Right renal pelvis (tissue), 4 donors: ENCODE measurements at places on chromosomes 6 and 20. TPM values are rescaled to one million over a fixed set of nuclear protein-coding genes. Genes with fewer than 3 reads are reported as not detected.

SPTLC3 gene
- polyA plus RNA-seq = 20.1 TPM

HSPA12B gene
- polyA plus RNA-seq = 13.3 TPM

JAG1 gene
- 203 TPM for polyA plus RNA-seq

BEND6 gene
- polyA plus RNA-seq = 5.9 TPM

CLPSL2 gene
- polyA plus RNA-seq = 0.40 TPM

TFEB gene
- 11.5 TPM for polyA plus RNA-seq

- no peak for DNase-seq
Measured at GRCh38 chr6:18330548-18331081, 56.5 kb upstream of the RNF144B start.

DNA sequence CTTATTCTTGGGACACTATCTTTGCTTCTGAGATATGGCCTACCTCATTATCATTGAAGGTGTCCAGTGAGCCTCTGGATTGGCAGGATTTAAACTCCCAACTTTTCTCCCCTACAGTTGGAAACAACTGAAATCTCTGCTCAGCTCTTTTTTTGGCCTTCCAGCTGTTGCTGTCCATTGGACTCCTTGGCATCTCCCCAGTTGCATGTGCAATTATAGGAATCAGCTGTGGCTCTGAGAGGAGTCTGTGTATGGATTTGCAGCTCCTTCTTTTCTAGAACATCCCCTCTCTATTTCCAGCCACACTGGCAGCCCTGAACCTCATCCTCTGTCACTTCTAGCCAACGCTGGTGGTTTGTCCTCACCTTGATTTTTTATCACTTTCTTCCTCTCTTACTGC lies 21.2 kb downstream of the RAB22A start:
- DNase-seq = no peak

DNA sequence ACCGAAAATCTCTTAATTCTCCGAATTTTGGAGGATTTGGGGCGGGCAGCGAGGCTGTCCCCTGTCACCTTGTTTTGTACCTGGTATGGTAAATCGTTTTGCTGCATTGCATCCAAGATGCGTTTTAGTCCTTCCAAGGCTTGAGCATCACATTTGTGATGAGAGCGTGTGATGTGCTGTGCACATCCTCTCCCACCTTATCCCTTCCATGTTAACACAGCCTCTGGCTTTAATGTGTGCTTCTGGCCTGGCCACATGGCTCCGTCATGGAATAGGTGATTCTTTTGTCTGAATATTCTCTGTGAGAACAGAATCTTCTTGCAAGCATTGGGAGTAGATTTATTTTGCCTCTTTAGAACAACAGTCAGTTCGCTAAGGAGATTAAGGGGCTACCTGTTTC lies 763 bp downstream of the TMEM14A start:
- DNase-seq = no peak

DNA sequence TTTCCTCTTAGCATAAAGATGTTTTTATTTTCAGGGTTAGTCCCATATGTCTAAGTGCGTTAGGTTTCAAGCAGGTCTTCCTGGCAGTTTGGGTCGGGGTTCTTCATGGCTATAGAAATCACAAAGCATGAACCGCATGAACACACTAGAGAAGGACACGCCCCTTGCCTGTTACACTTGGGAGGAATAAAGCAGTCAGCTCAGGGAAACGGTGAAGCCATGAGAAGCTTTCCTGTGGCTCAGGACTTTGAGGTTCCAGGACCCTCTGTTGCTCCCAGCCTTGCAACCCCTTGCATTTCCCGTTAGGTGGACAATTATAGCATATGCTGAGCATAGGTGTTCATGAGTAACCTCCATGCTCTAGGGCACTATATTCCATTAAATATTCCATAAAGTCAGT lies 96.7 kb downstream of the SYCP2 start:
- DNase-seq = no peak

DNA sequence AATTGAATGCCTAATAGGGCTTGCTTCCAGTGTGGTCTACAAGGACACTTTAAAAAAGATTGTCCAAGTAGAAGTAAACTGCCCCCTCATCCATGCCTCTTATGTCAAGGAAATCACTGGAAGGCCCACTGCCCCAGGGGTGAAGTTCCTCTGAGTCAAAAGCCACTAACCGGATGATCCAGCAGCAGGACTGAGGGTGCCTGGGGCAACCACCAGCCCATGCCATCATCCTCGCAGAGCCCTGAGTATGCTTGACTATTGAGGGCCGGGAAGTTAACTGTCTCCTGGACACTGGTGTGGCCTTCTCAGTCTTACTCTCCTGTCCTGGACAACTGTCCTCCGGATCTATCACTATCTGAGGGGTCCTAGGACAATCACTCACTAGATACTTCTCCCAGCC lies 411.5 kb downstream of the TENT5A start:
- DNase-seq = no peak

DNA sequence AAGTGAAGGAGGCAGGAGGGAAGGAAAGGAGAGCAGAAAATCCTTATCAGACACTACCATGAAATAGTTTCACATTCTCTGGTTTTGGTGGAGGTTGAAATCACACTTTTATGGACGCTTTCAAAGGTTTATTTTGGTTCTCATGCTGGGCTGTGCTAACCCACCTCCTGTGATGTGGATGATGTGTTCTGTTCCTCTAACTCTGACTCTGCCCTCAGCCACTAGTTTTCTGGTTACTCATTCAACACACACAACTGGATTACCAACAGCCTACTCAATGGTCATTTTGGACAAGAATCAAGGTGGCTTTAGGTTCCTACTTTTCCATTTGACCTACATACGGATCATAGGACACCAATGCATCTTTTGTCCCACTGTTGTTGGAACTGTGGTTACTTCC lies 522.1 kb upstream of the BTBD3 start:
- DNase-seq = no peak

- no peak for DNase-seq
Measured at GRCh38 chr6:14822679-14823078, 423.2 kb upstream of the JARID2 start.

DNA sequence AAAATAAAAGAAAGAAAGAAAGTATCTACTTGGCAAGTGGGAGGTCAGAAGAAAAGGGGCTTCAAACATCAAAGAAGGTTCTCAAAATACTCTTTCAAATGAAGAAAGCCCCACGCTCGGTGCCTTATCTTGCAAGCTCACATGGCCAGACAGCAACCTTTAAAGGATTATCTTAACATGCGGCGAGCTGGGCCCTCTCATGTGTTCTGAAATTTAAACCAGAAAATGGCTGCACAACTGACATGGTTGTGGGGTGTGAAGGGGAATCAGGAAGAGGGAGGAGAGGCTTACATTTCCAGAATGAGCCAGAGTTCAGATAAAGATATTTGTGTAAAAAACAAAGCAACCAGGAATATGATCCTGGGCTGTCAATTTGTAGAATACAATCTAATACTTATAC lies 363.1 kb downstream of the PRKN start:
- DNase-seq = no peak
